Naive B cell (primary cell): ENCODE measurements at places on chromosomes 7 and 10. TPM values are rescaled to one million over a fixed set of nuclear protein-coding genes. Genes with fewer than 3 reads are reported as not detected.

The LRRC4 gene
- polyA plus RNA-seq, result 0.09 TPM

The GOLGA7B gene
- not detected for polyA plus RNA-seq

The KCND2 gene
- polyA plus RNA-seq, result not detected

DNA sequence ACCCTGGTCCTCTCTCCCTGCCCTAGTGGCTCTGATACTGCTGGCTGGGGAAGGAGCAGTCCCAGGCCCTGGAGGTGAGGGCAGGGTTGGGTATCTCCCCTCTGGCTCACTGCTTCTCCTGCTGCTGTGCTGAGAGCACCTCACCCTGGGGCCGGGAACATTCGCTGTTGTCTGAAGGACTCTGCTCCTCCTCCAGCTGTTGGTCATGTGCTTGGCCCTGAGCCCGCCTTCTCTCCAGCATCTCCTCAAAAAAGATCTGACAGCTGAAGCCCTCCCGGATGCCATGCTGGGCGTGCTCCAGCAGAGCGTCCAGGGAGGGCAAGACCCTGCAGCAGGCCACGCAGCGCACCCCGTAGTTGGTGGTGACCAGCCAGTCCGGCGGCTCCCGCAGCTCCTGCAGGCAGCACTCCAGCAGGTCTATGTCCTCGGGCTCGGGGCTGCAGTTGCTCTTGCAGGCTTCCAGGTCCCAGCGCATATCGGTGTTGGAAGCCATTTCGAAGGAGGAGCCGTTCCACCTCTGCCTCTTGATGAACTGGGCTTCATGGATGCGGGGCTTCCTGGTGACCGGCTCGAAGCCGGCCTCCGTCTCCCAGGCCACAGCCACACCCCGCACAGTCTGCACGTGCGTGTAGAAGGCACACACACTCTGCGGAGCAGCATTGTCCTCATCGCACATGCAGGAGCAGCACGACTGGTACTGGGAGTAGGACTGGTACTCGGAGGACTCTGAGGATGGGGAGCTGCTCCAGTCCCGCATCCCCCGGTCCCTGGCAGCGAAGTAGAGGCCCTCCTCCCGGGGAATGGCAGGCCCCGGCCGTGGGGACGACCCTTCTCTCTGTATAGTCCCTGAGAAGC is 2.1 kb downstream of the FAM170B start:
- no peak for DNase-seq

The HSPA12A gene
- not detected for polyA plus RNA-seq
